ENCODE measurements at places on chromosomes 12 and 14. TPM values are rescaled to one million over a fixed set of nuclear protein-coding genes. Genes with fewer than 3 reads are reported as not detected.

GRCh38 chr12:116002890-116003536, 274.5 kb downstream of the MED13L start:
- no peak overlapping the region for H3K4me3 ChIP-seq
- no peak for DNase-seq
- no peaks in the 10 kb centered on the region for H3K27me3 ChIP-seq
- H3K36me3 ChIP-seq, result peaks cover 67% of the 10 kb centered on the region

USP5 gene
- total RNA-seq, result 26.3 TPM

GRCh38 chr12:11893998-11894397, 176.7 kb upstream of the BCL2L14 start:
- no peak overlapping the region for H3K4me3 ChIP-seq
- no peaks in the 10 kb centered on the region for H3K4me1 ChIP-seq
- no peaks in the 10 kb centered on the region for H3K27me3 ChIP-seq
- no peak for DNase-seq
- no peak overlapping the region for H3K27ac ChIP-seq

GRCh38 chr12:31363831-31364230, 37.9 kb upstream of the SINHCAF start:
- H3K4me3 ChIP-seq, result no peak overlapping the region
- peaks cover 19% of the 10 kb centered on the region for H3K4me1 ChIP-seq
- no peak for DNase-seq

GPR65 gene
- total RNA-seq, result 2.6 TPM

DNA sequence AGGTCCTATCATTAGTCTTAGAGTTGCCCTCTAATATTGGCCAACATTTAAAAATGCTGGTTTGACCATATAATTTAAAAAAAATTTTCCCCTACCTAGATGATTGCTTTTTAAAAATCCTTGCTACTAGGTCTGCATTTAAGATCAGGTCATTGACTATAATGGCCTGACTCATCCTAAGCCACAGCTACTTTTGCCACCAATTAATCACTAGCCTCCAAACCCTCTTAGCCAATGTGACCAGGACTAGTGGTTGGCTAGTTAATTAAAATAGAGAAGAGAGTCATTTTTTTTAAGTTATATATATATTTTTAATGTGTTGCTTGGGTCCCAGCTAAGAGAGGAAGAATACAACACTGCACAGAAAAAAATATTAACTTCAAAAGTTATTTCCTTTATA, 57.5 kb downstream of the SOS2 start:
- DNase-seq, result no peak
- H3K27ac ChIP-seq, result no peak overlapping the region
- no peaks in the 10 kb centered on the region for H3K4me1 ChIP-seq
- H3K4me3 ChIP-seq, result no peak overlapping the region
- H3K27me3 ChIP-seq, result no peaks in the 10 kb centered on the region

MARK3 gene
- total RNA-seq, result 85.8 TPM

GRCh38 chr14:103707329-103708263, 7.7 kb downstream of the XRCC3 start:
- peaks cover 12% of the 10 kb centered on the region for H3K36me3 ChIP-seq
- DNase-seq, result no peak
- no peak overlapping the region for H3K27ac ChIP-seq
- no peaks in the 10 kb centered on the region for H3K27me3 ChIP-seq

DNA sequence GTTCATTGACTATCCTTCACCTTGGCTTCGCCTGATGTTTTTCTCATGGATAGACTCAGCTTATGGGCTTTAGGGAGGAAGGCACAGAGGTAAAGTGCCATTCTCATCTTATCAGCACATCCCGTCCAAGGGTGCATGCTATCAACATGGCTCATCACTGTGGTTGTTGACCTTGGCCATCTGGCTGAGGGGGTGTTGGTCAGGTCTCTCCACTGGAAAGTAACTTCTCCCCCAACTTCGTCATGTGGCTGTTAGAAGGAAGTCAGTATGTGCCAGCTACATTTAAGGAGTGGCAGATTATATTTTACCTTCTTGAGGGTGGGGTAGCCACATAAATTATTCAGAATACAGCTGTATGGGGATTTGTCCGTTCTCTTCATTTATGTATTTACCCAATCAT, 68.9 kb downstream of the EML1 start:
- H3K27me3 ChIP-seq, result no peaks in the 10 kb centered on the region
- no peak overlapping the region for H3K27ac ChIP-seq
- H3K36me3 ChIP-seq, result no peaks in the 10 kb centered on the region
- DNase-seq, result no peak
- no peaks in the 10 kb centered on the region for H3K4me1 ChIP-seq

KLHL33 gene
- total RNA-seq, result not detected

- no peak overlapping the region for H3K27ac ChIP-seq
- H3K36me3 ChIP-seq, result no peaks in the 10 kb centered on the region
- H3K4me3 ChIP-seq, result no peak overlapping the region
- H3K4me1 ChIP-seq, result no peaks in the 10 kb centered on the region
- no peak for DNase-seq
Measured at GRCh38 chr14:101150039-101150610, 246.6 kb upstream of the RTL1 start.

RTL1 gene
- not detected for total RNA-seq

ADGRD1 gene
- 24.6 TPM for total RNA-seq

NRIP2 gene
- 4.7 TPM for total RNA-seq

RILPL2 gene
- total RNA-seq, result 2.0 TPM

DNA sequence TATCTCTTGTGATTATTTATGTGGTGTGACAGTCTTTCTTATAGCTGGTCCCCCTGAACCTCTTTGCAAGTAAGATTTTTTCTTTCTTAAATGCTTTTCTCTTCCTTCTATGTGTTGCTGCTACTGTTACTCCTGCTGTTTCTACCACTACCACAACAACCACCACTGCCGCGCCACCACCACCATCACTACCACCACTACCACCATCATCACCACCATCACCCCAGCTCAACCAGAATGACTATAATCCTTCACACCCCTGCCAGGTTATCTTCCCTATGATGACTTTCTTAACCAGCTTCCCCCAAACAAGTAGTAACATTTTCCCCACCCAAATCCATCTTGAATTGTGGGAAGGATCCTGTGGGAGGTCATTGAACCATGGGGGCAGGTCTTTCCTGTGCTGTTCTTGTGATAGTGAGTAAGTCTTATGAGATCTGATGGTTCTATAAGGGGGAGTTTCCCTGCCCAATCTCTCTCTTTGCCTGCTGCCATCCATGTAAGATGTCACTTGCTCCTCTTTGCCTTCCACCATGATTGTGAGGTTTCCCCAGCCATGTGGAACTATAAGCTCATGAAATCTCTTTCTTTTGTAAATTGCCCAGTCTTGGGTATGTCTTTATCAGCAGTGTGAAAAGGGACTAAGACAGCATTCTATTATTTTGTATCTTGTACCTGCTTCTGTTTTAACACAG, 52.2 kb downstream of the CHST11 start:
- H3K27ac ChIP-seq, result no peak overlapping the region
- peaks cover 52% of the 10 kb centered on the region for H3K4me1 ChIP-seq
- no peak overlapping the region for H3K4me3 ChIP-seq
- H3K36me3 ChIP-seq, result no peaks in the 10 kb centered on the region
- no peaks in the 10 kb centered on the region for H3K27me3 ChIP-seq

GRCh38 chr14:85529803-85530574, at the start of gene FLRT2:
TSS of gene FLRT2 (plus strand) at chr14:85530144. CDS start at chr14:85621515, 91,371 bp downstream.
- H3K4me1 ChIP-seq, result peaks cover 63% of the 10 kb centered on the region
- H3K27ac ChIP-seq, result peak within 1 kb of the TSS; percentile 27
- DNase-seq, result peak; percentile 39
- peak within 1 kb of the TSS; percentile 73 for H3K4me3 ChIP-seq
- no peaks in the 10 kb centered on the region for H3K36me3 ChIP-seq

OVCH1 gene
- total RNA-seq, result not detected

GRCh38 chr12:85280984-85281630, 1.1 kb downstream of the ALX1 start:
- H3K27me3 ChIP-seq, result peaks cover 98% of the 10 kb centered on the region
- peaks cover 21% of the 10 kb centered on the region for H3K4me1 ChIP-seq
- H3K27ac ChIP-seq, result no peak overlapping the region
- DNase-seq, result no peak

CFAP54 gene
- total RNA-seq, result 36.6 TPM

DNA sequence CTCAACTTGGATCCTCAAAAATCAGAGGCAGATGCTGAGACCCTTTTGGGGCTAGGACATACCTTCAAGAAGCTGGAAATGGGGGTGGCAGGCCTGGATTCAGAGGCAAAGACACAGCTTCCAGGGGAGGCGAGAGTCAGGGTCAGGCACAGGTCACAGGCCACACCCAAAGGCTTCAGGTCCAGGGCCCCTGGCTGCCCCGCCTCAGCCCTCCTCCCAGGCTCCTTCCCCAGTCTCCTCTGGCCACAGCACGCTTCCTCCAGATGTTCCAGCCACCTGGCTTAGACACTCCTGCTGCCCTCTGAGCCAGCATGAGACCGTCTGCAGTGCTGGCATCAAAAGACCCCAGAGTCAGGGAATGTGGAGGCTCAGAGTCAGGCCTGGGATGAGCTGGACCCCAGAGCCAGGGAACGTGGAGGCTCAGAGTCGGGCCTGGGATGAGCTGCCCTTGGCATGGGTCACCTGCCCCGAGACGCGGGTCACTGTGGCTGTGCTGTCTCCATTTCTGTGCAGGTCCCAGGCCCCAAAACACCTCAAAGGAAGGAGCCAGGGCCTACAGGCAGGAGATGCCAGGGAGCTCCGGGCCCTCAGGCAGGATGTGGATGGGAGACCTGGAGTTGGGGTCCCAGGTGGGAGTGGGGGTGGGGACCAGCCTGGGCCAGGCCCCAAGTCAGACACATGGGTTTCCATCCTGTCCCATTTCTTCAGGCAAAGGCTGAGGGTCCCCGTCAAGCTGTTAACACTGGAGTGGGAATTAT, 58.9 kb downstream of the DIO3 start:
- no peak overlapping the region for H3K27ac ChIP-seq
- H3K4me3 ChIP-seq, result no peak overlapping the region
- DNase-seq, result no peak

DNA sequence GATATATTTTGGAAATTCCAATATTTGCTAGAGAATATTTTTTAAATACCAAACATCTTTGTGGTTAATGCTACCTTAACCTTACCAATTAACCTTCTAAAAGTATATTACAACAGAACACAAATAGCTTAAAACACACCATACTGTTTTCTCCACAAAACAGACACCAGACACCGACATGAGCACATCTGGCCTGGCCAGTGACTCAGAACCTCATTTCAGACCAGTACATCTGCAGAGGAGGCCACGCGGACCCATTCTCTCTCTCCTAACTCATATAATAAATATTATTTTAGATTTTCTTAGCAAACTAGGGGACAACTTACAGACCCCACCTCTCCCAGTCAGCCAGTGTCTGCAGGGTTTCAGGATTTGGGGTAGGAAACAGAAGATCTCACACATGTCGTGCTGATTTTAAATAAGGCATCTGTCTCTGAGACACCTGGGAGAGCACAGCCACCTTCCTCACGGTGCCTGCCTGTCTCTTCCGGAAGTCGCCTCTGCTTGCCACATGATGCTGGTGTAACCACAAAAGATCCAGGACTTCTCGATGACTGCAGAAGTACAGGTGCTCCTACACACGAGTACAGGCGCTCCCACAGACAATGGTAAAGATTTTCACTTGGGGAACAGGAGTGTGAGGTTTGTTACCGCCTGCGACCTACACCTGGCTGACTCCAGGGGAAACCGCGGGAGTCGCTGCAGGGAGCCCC, 9.7 kb upstream of the ANKLE2 start:
- no peak for DNase-seq
- peaks cover 11% of the 10 kb centered on the region for H3K4me1 ChIP-seq
- no peak overlapping the region for H3K4me3 ChIP-seq

DNA sequence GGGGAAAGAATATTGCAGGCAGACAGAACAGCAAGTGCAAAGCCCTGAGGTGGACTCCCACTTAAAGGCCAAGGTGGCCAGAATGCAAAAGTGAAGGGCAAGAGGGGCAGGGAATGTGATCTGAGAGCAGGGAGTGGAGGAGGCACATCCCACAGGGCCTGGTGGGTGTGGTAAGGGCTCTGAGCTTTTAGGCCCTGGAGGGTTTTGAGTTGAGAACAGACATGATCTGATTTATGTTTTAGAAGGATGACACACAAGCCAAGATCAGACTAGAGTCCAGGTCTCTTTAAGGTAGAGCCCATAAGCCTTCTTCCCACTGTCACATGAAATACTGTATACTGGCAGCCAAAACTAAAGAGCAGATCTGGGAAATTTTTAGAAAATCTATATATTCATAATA, 162.5 kb downstream of the SLC38A4 start:
- no peak for DNase-seq
- H3K36me3 ChIP-seq, result no peaks in the 10 kb centered on the region
- H3K27me3 ChIP-seq, result no peaks in the 10 kb centered on the region
- peaks cover 45% of the 10 kb centered on the region for H3K4me1 ChIP-seq
- no peak overlapping the region for H3K4me3 ChIP-seq

GRCh38 chr12:41120211-41120610, 67.9 kb upstream of the PDZRN4 start:
- no peaks in the 10 kb centered on the region for H3K27me3 ChIP-seq
- H3K4me1 ChIP-seq, result no peaks in the 10 kb centered on the region
- H3K4me3 ChIP-seq, result no peak overlapping the region
- H3K36me3 ChIP-seq, result no peaks in the 10 kb centered on the region
- DNase-seq, result no peak
- H3K27ac ChIP-seq, result no peak overlapping the region

VASH1 gene
- total RNA-seq, result 10.1 TPM

- no peaks in the 10 kb centered on the region for H3K27me3 ChIP-seq
- no peaks in the 10 kb centered on the region for H3K36me3 ChIP-seq
- no peak overlapping the region for H3K4me3 ChIP-seq
- no peak overlapping the region for H3K27ac ChIP-seq
Measured at GRCh38 chr12:44812062-44812461, 64.1 kb downstream of the NELL2 start.
